ENCODE measurements at places on chromosomes 1 and 21.

GRCh38 chr1:212606395-212607205, 2.0 kb upstream of the ATF3 start:
- no peak for DNase-seq

GRCh38 chr1:90706437-90707362, 10.4 kb downstream of the BARHL2 start:
- DNase-seq = no peak

- no peak for DNase-seq
These were observed 62.2 kb downstream of the DMAP1 start for GRCh38 chr1:44275296-44275962.

DNA sequence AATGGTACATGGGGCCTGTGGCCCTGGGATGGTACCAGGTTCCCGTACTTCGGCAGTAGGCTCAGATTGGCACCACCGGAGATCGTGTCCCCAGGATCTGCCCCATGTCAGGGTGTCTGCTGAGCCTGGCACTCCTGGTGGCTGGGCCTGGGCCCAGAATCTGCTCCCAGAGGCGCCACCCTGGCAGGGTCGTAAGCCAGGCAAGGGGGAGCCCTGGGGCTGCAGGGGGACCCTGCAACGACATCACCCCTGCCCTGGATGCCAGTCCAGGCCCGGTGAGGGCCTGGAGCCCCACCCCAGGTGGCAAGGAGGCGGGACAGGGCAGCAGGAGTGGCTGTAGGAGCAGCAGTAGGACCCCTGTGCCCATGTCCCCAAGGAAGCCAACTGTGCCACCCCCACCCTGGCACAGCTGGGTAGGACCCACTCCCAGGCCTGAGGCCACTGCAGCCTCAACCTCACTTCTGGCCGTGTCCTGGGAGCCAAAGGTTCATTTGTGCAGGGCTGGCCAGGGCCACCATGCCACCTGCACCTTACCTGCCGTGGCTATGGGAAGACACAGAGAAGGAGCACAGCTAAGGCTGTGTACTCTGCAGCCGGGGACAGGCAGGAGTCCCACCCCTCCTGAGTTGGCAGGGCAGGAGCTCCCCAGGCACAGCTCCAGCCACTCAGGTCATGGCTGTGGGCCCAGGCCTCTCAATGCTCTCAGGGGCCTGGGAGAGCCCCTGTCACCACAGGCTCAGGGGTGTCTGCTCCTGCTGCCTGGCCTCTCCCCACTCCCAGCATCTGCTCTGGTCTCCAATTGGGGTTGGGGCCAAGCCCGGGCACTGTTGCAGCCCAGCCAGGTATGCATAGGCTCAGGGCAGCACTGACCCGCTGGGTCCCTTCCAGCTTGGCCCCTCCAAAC, 141.7 kb downstream of the EIF4G3 start:
- no peak for DNase-seq

DNA sequence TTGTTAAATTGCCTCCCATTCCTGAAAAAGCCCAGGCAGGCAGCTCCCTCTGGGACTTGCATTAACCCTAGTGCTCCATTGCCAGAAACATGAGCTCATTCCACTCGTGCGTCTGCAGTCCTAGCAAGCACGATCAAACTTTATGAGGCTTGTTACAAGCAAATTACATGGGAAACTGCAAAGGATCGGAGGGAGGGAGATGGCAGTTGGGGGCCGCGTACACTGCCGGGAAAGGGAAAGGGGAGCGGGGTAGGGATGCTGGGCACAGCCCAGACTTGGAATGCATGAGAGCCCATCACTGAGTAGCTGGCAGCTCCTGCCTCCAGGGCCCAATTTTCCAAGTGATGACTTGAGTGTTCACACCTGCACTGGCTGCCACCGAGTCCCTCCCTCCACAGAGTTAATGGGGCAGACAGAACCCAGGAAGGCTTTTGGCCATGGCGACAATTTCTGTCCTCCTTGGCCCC, 169.9 kb downstream of the BRINP2 start:
- DNase-seq = no peak

- peak; percentile 78 for DNase-seq
These were observed 27.8 kb downstream of the CBR1 start for GRCh38 chr21:36097427-36098181.

DNA sequence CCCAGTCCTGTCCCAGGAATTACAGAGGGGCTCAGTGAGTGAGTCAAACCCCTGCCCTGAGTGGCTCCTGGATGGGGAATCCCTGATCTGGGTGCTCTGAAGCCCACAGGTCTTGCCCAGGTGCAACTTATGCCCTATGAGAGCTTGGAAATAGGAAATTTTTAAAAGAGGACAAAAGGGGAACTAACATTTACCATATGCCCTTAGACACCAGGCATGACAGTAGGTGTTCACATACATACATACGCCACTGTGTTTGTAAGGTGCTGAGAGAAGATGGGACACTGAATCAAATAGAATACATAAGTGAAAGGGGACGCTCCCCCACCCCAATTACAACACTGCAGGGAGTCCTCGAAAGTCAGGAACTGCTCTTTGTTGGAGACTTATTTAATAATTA, 1.4 kb downstream of the CFAP45 start:
- DNase-seq = no peak

DNA sequence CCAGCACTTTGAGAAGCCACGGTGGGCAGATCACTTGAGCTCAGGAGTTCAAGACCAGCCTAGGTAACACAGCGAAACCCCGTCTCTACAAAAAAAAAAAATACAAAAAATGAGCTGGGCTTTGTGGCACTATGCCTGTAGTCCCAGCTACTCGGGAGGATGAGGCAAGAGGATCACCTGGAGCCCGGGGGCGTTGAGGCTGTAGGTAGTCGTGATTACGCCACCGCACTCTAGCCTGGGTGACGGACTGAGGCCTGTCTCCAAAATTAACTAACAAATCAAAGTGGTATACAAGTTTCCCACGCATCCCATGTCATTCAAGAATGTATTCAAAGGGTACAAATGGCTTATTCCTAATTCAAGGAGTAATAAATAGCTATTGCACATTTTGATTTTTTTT, 2.4 kb downstream of the AUNIP start:
- no peak for DNase-seq

DNA sequence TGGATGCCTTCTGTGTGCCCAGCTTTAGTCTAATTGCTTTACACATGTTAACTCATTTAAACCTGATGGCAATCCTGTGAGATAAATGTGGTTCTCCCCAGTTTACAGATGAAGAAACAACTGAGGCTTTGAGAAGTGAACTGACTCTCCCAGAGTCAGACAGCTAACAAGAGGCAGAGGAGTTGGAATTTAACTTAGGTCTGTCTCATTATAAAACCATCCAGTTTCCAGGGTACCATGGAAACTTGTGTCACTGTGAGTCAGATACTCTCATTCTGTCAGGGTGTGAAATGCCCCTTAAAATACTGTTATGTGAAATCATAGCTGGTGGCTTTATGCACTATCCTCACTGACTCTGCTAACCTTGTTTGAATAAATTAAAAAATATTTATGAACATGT, 206.6 kb downstream of the PBX1 start:
- no peak for DNase-seq

- DNase-seq = no peak
These were observed 4.6 kb downstream of the GFI1 start for GRCh38 chr1:92481971-92482664.

- DNase-seq = no peak
These were observed 629 bp downstream of the RPS27 start for GRCh38 chr1:153991151-153991630.

DNA sequence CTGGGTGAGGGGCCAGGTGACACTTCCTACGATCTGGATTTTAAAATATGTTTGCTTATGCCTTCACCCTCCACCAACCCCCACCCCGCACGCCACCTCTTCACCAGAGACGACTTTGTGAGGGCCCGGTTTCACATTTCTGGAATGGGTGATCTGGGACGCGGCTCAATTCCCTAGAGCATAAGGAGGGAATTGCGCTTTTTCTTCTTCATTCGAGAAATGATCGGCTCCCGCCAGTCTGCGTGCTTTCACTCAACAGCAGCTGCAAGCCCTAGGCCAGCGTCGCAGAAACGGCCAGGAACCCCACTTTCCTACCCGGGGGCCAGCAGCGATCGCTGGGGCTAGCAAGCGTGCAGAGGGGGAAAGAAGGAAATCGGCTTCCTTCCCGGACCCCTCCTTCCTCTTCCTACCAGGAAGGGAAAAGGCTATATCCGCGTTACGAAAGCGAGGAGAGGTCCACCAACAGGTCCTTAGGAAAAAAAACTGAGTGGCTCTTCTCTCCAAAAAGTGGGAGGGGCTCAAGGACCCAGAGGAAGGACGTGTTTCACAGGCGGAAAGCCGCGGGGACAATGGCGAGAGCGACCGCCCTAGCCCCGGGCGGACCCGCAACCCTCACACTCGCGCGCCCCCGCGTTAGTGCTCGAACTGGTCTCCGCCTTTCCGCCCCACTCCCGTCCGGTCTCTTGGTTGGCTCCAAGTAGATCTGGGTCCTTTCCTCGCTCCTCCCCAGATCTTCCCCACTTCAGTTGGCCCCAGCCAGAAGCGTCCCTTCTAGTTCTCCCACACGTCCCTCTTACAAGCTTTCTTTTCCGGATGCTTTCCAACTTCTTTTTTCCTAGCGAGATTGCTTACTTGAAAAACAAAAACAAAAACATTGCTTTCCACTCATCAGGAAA, 1.1 kb upstream of the ADAMTS1 start:
- no peak for DNase-seq

GRCh38 chr1:109799445-109799844, 35.7 kb upstream of the EPS8L3 start:
- DNase-seq = no peak

DNA sequence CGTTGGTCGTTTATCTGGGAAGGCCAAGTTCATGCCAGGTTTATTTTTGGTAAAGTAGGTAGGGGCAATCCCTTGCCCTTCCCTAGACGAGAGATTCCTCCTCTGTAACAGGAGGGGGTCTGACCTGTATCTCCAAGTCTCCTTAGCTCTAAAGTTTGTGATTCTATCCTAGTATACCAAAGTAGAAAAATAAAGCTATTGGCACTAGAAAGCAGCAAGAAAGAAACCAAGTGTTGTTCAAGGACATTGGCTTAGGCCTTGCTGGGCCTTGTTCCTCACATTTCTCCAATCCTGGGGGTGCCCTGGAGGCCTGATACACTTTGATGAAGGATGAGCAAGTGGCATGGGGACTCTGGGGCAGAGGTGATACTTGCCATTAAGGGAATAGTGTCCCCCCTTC, 814 bp downstream of the MTARC2 start:
- no peak for DNase-seq

- no peak for DNase-seq
These were observed 139.1 kb downstream of the SLC45A1 start for GRCh38 chr1:8456991-8457390.

DNA sequence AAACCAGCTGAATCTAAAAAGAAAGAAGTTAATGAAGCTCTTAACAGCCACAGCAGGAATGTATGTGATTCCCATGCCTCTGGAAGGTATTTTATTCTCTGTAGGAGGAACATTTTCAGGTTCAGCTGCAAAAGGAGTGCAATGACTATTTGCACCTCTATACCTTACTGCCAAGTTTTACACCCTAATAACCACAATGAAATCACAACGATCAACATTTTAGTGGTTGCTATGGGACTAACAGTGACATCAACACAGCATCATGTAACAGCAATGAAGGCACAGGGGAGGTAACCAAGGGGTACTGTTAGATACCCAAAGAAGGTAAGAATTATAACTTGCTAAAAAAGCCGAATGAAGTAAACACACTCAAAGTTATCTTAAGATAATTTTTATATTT, 116.3 kb upstream of the HP1BP3 start:
- DNase-seq = no peak

DNA sequence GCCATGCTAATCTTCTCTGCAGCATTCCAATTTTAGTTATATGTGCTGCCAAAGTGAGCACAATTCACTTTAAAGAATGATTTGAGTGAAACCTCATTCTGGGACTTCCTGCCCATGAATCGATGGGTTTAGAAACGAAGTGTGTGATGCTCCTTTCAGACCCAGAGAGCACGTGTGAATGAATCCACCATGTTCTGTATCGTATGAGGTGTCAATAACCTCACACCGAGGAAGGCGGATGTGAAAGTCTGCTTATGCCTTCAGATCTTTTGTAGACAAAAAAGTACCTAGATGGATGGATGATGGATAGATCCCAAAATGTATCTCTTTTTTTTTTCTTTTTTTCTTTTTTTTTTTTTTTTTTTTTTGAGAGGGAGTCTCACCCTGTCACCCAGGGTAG, 13.8 kb downstream of the UBASH3A start:
- DNase-seq = no peak
